Activated CD4-positive, CD25-positive, alpha-beta regulatory T cell (primary cell): ENCODE measurements at places on chromosomes 5 and 9.

- DNase-seq = no peak
Observed at GRCh38 chr5:170238456-170239196, 5.8 kb downstream of the C5orf58 start.

DNA sequence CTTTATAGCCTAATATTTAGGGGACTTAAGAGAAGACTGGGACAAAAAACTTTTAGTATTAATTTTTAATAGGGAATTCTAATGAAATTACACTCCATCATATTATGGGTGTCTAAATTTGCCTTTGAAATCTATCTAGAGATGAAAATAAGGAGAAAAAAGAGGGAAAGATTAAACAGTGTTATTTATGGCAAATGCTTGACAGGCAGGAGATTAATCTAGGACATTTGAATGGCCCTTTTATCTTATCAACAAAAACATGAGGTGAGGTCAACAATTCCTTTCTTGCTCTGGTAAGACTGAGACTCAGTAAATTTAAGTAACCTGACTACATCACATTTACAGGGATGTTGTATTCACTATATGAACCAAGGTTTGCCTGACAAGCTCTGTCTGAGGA lies 852.8 kb upstream of the CTNND2 start:
- no peak for DNase-seq

- DNase-seq = no peak
Observed at GRCh38 chr5:76801803-76802195, 17.0 kb upstream of the F2RL1 start.

- no peak for DNase-seq
Observed at GRCh38 chr9:82170866-82171265, 182.3 kb downstream of the SPATA31D1 start.

DNA sequence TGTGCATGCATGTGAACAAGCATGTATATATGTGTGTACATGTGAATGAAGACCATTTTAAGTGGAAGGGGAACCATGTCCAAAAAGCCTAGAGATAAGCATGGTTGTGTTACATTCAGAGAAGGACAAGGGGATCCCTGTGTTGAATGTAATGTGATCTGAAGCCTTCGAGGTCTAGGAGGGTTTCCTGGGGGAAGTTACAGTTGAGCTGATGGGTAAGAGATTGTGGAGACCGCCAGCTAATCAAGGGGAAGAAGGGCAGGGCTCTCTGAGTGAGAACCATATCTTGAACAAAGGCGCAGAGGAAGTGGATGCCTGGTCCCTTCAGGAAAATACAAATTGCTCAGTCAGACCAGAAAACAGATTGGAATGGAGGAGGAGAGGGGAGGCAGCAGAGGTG lies 45.5 kb upstream of the TNFSF15 start:
- no peak for DNase-seq

GRCh38 chr9:3863111-3863528 lies 337.3 kb upstream of the RFX3 start:
- no peak for DNase-seq

GRCh38 chr5:159007235-159007634 lies 92.5 kb downstream of the EBF1 start:
- no peak for DNase-seq

DNA sequence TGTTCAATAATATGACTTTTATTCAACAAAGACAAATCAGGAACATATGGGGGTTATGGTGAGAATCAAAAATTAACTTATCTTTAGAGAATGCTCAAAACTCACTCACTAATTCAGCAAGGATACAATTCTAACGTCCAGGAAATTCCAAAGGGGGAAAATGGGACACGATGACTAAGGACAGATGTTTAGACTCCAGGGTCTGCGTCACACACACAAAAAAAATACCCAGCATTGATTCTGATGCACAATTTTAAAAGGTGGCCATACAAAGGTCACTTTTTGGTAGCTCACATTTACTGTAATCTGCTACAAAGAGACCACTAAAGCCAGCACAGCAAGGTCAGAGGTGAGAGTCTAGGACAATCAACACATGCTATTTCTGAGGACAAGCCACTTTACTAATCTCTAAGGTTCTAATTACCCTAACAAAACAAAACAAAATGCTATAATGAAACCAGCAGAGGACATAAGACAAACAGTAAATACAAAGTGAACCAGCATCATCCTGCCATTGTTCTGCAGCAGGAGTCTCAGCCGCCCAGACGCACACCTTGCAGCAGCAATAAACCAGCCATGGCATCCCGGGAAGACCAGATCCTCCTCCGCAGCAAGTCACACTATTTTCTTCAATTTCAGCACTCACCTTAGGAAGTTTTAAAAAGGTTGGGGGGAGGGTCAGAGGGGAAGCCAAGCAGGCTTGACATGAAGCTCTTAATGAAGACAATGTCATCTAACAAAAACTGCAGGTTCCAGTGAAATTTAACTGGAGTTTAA lies 57.8 kb downstream of the TTC39B start:
- DNase-seq = no peak

GRCh38 chr5:82815871-82816270 lies 261.3 kb downstream of the TMEM167A start:
- no peak for DNase-seq

DNA sequence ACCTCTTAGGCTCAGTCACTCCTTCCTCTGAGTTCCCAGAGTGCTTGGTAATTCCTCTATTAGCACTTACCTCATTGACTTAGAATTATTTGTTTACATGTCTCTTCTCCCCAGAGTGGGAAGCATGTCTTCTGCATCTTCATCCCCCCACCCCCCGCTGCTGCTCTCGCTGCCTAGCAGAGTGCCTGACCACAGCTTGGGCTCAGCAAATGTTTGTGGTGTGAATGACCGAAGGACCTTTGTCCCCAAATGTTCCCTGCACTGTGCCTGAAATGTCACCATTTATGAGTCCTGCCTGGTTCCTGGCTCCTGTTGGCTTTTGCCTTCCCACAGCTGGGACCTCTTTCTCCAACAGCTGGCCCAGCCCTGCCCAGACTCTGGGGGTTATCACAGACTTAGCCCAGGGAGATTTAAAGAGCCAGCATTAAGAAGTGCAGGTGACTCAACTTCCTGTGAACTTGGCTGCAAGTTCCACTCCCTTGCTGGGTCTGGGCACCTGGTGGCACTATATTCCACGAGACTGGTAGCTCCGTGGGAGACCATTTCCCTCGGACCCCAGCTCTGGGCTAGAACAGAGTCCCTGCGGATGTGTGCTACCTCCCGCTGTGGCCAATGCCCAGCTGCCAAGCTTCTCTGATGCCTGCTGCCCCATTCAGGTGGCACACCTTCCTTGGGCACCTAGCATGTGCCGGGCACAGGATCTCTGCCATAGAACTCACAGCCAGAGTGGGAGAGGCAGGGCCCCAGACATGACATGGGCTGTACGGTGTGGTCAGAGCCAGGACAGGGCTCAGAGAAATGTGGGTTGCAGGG lies 1.8 kb upstream of the HMCN2 start:
- no peak for DNase-seq

- DNase-seq = no peak
Observed at GRCh38 chr5:174307031-174307408, 261.5 kb downstream of the NSG2 start.
